ENCODE measurements at places on chromosomes 1 and 21.

- DNase-seq: no peak
Observed at GRCh38 chr1:247845693-247846017, 4.0 kb upstream of the OR11L1 start.

DNA sequence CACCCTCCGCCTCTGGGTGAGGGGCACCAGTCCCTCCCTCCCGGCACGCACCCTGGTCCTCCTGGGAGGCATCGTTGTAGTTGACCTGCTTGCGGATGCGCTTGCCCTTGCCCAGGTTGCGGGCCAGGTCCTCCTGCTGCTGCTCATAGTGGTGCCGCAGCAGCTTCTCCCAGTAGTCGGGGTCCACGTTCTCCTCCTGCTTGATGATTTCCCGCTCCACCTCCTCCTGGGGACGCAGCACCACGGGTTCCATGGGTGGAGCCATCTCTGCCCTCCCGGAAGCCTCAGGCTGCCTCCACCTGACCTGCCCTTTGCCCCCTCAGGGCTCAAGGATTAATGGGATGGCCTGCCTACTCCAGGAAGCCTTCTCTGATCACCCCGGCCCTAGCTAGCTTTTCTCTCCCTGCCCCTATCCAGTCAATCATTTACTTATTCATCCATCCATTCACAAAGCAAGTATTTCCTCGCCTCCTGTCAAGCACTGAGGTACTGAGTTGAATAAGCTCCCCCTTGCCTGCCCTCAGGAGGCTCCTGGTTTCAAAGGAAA is 53.5 kb downstream of the CHD5 start:
- DNase-seq: no peak

DNA sequence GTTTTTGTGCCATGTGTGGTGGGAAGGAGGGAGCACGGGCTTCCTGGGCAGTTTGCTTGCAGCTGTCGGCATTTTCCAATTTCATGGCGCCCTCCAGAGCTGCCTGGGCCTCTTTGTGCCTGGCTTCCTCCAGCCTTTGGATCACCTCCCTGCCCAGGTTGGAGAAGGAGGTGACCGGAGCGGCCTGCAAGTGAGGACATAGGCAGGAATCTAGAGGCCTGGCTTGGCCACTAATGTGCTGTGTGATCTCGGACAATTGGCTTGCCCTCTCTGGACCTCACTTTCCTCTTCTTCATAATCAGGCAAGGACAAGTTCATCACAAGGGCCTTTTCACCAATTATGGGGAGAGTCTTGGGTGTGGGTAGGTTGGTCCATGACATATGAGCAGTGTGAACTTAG is 245.1 kb downstream of the MATN1 start:
- no peak for DNase-seq

GRCh38 chr1:21544095-21544494 is 34.9 kb downstream of the ALPL start:
- no peak for DNase-seq

GRCh38 chr1:202184750-202185460 is 8.7 kb upstream of the LGR6 start:
- peak; percentile 93 for DNase-seq

GRCh38 chr21:29022166-29022565 is 2.3 kb upstream of the USP16 start:
- DNase-seq: no peak

DNA sequence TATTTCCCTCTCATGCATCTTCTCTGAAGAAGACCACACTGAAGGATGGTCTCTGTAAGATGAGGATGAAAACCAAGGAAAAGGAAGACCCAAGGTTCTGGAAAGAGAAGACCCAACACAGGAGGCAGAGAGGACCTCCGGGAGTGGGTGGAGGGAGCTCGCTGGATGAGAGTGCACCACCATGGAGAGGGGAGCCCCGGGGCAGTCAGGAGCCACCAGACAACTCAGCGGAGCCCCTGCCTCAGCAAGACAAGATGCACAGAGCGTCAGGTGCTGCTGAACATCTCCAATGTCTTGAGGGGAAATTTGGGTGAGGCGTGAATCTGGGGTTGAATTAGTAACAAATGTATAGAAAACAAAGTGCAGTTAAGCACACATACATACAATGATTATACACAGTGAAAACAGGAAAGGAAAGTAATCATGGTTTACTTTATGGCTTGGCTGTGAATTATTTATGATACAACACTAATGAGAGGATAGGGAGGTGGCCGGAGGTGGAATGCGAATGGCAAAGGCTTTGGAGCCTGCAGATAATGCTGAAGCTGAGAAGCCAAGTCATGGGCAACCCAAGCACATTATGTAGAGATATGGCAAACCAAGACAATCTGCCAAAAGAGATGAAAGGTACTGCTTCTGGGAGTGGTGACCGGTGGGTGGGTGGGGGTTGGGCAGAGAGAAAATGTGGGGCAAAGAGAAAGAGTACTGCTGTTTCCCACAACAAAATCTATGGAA is 80.4 kb upstream of the EDN2 start:
- peak; percentile 61 for DNase-seq

GRCh38 chr1:213852107-213852506 is 135.7 kb upstream of the PROX1 start:
- DNase-seq: peak; percentile 10

- no peak for DNase-seq
Observed at GRCh38 chr1:82858031-82858430, 1057.3 kb downstream of the ADGRL2 start.
